Naive thymus-derived CD4-positive, alpha-beta T cell (primary cell): ENCODE measurements at places on chromosomes 3 and 15.

- no peak for DNase-seq
These were observed 88.2 kb upstream of the TSC22D2 start for GRCh38 chr3:150319900-150320299.

- DNase-seq = no peak
These were observed 30.6 kb upstream of the LPP start for GRCh38 chr3:188123170-188123905.

GRCh38 chr15:91318516-91318915 lies 218.5 kb downstream of the SV2B start:
- DNase-seq = no peak

- DNase-seq = no peak
These were observed 203.6 kb downstream of the AKAP13 start for GRCh38 chr15:85583923-85584390.

DNA sequence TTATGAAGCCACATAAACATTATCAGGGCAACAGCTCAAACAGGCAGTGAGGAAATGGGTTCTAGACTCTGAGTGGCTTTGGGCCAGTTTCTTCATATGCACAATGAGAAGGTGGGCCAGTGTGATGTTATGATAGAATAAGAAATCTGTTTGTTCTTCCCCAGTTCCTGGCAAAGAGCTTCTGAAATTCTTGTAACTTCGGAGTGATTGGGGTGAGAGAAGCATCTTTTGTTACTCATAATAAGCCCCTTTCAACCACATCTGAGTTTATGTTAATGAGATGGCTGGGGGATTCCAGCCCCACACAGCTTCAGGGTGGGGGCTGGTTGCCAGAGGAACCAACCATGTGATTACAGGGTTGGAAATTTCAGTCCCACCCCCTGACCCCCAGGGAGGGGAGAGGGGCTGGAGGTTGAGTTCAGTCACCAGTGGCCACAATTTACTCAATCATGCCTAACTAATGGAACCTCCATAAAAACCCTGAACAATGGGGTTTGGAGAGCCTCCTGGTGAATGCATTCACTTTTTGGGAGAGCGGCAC lies 57.0 kb upstream of the FRMD4B start:
- no peak for DNase-seq
